Vagina (tissue), 2 donors: ENCODE measurements at places on chromosomes 12 and 14.

DNA sequence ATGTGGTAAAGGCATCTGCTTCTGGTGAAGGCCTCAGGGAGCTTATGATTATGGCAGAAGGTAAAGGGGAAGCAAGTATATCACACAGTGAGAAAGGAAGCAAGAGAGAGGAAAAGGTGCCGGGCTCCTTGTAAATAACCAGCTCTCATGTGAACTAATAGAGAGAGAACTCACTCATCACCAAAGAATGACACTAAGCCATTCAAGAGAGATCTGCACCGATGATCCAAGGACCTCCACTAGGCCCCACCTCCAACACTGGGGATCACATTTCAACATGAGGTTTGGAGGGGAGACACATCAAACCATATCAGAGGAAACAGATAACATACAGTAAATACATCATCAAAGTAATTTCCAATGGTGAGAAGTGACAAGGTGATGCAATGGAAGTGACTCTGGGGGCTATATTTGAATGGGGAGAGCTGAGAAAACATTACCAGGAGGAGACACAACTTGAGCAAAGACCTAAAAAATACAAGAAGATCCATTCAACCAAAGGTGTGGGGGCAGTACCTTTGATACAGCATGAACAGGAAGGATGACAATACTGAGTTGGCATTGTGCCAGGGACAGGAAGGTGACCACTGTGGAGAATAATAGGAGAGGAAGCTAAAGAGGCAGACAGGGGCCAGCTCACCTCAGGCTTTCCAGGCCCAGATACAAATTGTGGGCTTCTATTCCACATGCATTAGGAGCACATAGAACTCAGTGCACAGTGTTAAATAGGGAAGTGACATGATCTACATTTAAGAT is 134.4 kb upstream of the GRIP1 start:
- DNase-seq = no peak

DNA sequence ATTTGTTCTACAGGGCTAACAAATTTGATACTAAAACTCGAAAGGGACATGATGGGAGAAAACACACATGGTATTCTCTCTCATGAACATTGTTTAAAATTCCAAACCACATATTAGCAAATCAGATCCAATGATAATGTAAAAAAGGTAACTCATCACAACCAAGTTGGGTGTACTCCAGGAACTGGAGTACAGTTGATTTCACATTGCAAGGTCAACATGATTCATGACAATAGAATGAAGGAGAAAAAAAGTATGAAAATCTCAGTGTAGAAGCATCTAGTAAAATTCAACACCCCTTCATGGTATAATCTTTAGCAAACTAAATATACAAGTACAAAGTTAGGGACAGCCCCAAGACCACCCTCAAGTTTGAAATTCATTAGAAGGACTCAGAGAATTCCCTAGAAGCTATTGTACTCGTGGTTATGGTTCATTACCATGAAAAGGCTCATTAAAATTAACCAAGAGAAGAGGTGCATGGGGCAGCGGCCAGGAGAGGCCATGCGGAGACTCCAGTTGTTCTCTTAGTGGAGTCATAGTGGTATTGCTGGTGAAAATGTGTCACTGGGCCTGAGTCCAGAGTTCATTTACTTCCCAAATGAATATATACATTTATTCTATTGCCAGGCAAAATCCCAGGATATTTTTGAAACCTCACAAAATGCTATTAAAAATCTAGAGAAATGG is 3.1 kb upstream of the CDCA4 start:
- no peak for DNase-seq

GRCh38 chr14:105399466-105399775 is 1.1 kb downstream of the TEX22 start:
- no peak for DNase-seq

GRCh38 chr14:57153286-57153685 is 115.4 kb downstream of the EXOC5 start:
- DNase-seq = no peak

- no peak for DNase-seq
These were observed 18.0 kb upstream of the DYRK2 start for GRCh38 chr12:67630373-67631088.

DNA sequence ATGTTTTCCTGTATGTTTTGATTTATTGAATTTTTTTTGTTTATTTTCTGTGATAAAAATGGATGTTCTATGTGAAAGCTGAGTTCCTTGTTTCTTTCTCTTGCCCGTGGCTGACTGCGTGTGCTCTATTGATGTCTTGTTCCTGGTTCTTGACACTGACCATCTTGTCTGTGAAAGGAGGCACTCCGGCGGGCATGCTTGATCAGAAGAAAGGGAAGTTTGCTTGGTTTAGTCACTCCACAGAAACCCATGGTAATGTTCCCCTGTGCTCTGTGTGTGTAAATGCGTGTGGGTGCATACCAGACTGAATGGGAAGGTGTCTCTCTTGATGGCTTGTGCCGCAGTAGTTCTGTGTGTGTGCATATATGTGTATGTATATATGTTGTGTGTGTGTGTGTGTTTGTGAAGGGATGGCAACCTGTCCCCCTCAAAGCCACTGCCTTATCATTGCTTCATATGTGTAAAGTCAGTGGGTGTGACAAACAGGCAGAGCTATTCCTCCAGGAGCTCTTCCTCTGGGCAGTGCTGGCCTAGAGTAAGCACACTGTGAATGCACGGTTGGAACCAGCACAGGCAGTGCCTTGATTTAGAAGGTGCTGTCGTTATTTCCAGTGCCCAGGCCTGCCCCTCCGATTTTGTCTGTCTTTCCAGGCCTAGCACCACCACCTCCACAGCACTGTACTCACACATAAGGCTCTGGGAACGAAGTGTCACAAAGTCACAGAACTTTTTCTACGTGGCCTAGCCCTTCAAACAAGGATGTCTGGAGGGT is 247.3 kb upstream of the FKBP4 start:
- DNase-seq = no peak

DNA sequence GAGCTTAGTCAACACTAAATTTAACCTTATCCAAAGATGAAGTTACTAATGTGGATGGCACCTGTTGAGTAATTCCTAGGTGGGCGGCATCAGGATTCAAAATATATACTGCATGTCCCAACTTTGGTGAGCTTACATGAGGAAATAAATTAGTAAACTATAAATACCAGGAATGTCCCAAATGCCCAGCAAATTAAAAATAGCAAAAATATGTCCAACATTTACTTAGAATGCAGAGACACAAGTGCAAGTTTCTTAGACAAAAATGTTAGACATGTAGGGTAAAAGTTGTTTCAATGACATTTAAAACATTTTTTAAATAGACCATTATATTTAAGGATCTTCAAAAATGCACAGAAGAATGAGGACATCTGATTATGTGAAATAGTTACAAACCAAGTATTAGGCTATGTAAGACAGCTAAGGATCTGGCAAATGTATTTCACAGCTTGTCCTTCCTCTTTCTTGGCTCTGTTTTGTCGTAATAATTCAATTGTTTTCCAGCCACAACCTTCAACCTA is 115.9 kb downstream of the NAV3 start:
- DNase-seq = no peak

GRCh38 chr14:22520796-22521195 is 68.2 kb downstream of the DAD1 start:
- DNase-seq = no peak

DNA sequence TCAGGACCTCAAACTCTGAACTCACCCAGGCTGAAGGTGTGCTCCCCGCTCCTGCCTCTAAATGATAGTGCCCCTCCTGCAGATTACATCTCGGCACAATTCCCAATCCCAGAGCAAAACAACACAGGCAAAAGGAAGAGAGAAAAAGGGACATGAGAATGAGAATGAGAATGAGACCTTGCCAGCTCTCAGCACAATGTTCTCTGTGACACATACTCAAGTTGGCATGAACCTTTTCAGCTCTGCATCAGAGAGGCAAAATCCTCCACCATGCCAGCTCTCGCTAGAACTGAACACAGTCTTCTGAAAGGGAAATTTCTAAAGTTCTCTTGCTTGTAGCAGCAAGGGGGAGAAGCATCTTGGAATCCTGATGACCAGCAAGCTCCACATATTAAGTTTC is 84.6 kb downstream of the KSR2 start:
- DNase-seq = no peak

- no peak for DNase-seq
These were observed 46.0 kb upstream of the CCDC60 start for GRCh38 chr12:119288576-119288975.

- no peak for DNase-seq
These were observed 249.2 kb downstream of the AEBP2 start for GRCh38 chr12:19688532-19688931.

DNA sequence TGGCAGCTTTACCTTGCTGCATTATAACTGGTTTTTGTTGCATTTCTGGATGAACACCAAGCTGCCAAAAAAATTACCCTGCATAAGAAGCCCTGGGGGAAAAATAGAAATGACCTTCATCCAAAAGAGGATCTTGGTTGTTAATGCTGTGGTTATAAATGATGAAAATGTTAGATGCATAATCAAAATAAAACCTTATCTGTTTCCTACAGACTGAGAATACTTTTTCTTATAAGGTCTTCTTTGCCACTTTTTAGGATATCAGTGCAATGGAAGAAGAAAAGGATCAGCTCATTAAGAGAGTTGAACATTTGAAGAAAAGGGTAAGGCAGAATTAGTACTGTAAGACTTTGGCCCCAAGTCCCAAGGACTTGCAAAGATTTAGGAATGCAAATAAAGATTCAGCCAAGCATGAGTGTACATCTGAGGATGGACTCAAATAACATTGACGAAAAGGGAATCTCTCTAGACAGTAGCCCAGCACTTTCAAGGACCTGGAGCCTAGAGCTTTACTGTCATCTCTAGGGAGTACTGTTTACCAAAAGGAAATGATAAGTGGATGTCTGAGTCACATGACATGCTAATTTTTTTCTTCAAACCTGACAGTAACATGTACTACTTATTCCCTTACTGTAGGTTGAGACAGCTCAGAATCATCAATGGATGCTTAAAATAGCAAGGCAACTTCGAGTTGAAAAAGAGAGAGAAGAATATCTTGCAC is 10.7 kb downstream of the IFT81 start:
- no peak for DNase-seq

- no peak for DNase-seq
These were observed 1.4 kb upstream of the PKP2 start for GRCh38 chr12:32897687-32898573.

- DNase-seq = no peak
These were observed 30.7 kb upstream of the EPS8 start for GRCh38 chr12:15819644-15820437.

GRCh38 chr14:55715889-55716288 is 135.9 kb downstream of the KTN1 start:
- DNase-seq = no peak

GRCh38 chr14:53851394-53852090 is 105.1 kb downstream of the BMP4 start:
- DNase-seq = no peak

- no peak for DNase-seq
These were observed 22.5 kb downstream of the TESC start for GRCh38 chr12:117076410-117077372.
